Hematopoietic multipotent progenitor cell treated with erythropoietin and hydrocortisone succinate and interleukin-3 and kit ligand, for 15 days (in vitro differentiated cells): ENCODE measurements at places on chromosomes 13 and 19.

- no peak for DNase-seq
Measured at GRCh38 chr13:67146523-67147130, 83.5 kb downstream of the PCDH9 start.

DNA sequence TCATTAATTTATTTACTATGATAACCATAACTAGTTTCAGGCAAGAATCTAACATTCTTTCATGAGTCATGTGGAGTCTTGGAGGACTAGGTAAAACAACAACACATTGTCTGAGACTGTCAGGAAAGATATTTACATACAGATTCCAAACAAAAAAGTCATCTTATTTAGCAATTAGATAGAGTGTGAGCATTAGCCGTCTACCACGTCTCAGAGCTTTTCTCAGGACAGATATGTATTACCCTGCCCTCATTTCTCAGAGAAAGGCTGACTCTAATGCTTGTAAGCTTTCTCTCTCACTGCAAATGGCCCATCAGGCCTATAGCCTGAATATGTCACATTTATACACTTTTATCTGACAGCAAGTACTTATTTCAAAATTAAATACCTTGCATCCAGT is 312.1 kb upstream of the PCDH20 start:
- DNase-seq: no peak

DNA sequence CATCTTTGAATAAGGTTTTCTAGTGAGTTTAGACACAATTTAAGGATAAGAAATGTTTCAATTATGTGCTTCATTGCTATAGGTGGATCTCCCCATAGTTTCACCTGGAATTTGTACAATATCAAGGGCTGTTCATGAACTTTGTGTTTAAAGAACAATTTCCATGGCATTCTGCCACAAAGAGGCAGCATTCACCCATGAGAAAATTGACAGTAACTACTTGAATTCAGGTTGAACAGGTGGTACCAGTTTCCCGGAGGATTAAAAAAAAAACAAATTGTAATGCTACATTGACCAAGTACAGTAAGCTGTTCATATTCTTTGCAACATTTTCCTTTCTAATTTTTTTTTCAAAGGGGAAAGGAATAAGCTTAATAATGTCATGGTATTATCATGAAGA is 9.1 kb downstream of the SLITRK5 start:
- DNase-seq: no peak

DNA sequence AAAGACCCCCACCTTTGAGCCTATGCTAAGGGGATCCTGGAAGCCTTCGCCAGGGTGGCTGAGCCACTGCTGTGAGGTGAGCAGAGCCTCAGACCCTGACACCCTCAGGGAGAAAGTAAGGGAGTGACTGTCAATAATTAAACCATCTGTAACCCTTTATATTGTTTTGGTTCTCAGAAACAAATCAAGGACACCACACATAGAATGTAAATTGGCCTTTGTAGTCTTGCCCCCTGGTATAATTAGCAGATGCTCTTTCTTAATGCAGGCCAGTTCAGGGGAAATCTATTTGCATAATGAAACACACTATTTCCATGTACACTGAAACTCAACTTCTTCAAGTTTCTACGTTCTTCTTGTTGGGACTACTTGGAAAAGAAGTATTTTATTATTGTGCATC is 127.7 kb upstream of the EDNRB start:
- no peak for DNase-seq

DNA sequence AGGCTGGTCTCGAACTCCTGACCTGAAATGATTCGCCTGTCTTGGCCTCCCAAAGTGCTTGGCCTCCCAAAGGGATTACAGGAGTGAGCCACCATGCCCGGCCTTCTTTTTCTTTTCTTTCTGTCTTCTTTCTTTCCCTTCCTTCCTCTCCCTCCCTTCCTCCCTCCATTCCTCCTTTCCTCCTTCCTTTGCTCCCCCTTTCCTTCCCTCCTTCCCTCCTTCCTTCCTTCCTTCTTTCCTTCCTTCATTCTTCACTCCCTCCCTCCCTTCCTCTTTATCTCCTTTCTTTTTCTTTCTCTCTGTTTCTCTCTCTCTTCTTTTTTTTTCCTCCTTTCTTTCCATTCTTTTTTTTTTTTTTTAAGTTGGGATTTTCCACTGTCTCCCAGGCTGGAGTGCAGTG is 12.1 kb downstream of the C3 start:
- DNase-seq: no peak

GRCh38 chr19:19946226-19946625 is 45.5 kb downstream of the ZNF93 start:
- DNase-seq: no peak

- DNase-seq: no peak
Measured at GRCh38 chr19:6446452-6446851, 12.9 kb upstream of the SLC25A41 start.

GRCh38 chr19:7668842-7669241 is at the start of gene RETN:
TSS of gene RETN (plus strand) at chr19:7669049. CDS start at chr19:7669327, 278 bp downstream.
- DNase-seq: no peak
